ENCODE measurements at places on chromosomes 7 and 10.

- DNase-seq = no peak
Observed at GRCh38 chr10:132499367-132499685, 38.3 kb upstream of the INPP5A start.

GRCh38 chr10:5584895-5585516, 60.2 kb downstream of the CALML3 start:
- peak; percentile 100 for DNase-seq

DNA sequence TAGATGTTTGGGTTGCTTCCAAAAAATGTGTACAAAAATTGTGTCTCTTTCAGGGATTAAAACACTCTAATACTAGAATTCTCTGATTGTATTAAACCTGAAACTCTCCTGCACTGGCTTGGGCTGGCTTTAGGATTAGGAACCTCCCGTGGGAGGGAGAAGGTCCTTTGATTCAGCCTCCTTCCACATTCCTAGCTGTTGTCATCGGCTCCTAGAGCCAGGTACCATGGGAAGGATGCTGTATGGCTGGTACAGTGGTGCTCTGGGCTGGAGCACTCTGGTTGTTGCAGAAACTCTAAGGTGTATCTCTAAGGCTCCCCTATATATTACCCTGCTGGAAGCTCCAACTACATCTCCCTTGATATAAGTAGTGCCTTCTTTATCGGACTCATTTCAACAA, 245.2 kb upstream of the FOXK1 start:
- no peak for DNase-seq

DNA sequence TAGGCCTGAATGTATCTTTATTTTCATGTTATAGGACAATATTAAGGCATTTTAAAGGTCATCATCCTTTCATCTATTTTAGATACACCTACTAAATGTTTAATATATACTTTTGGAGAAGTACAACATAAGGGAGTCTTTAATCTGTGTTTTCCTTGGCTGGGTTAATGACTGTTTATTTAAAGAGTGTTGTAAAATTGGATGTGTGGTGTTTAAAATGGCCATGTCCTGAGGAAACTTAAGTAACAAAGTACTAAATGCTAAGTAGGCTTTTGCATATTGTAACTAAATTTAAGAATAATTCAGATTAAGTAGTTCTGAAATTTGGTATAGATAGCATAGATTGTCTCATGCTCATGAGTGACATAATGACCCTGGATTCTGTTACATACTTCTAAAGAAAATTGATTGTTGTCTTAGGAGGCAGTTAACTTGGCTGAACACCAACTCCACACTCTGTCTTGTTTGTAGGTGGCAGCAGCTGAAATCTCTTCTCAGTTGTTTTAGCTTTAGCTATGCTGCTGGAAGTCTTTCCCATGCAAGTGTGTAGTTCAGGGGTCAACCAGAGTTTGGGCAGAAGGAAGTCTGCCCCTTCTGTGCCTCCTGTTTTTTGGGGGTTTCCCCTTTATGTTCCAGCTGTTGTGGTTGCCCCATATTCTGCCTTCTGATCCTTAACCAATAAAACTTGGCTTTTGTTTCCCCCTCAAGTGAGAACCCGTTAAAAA, 29.2 kb downstream of the DLD start:
- no peak for DNase-seq

GRCh38 chr10:69661414-69662172, 31.5 kb downstream of the FAM241B start:
- no peak for DNase-seq

All from ELR (cell line).